Stimulated activated CD8-positive, alpha-beta memory T cell treated with anti-CD3 and anti-CD28 coated beads, Interleukin-15, amount 100 ng/mL, for 24 hours (primary cell): ENCODE measurements at places on chromosomes 7 and 10.

DNA sequence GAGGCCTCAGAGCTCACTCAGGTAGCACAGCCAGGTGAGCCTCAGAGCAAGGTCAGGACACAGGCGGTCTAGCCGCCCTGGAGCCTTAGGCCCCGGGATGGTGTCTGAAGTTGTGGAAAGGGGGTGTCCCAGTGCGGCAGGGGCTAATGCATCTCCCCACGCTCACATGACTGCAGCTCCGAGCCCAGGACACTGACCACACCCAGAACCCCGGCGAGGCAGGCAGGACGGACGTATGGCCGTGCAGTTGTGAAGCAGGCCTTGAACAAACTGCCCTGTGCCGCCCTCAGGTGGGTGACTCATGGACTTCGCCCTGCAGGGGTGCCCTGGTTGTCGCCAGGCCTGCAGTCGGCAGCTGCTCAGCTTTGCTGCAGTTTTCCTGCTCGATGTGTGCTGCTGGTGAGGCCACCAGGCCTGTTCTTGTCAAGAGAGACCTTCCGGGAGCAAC, 5.0 kb upstream of the PRKAR1B start:
- DNase-seq = no peak

DNA sequence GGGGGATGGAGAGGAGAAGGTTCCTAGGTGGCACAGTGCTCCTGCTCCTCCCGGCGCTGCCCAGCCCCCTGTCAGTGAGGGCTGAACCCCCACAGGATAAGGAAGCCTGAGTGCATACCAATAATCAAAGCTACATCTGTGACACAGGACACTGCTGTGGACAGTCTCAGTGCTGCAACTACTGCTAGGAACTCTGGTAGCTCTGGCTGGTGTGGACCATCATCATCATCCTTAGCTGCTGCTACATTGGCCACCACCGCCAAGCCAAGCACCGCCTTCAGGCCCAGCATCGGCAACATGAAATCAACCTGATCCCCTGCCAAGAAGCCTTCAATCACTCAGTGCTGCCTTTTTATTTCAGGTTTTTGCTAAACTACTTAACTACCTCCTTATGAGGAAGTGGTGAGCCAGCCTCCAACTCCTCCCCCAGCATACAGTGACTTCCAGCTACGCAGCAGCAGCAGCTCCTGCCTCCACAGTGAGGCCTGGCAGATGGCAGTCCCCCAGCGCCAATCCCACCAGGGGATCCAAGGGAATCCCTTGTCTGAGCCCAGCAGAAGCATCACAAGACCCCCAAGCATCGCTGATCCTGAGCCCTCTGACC, 32.1 kb upstream of the SLC26A4 start:
- no peak for DNase-seq

- DNase-seq = no peak
Observed at GRCh38 chr10:114758331-114758730, 63.2 kb upstream of the FHIP2A start.

DNA sequence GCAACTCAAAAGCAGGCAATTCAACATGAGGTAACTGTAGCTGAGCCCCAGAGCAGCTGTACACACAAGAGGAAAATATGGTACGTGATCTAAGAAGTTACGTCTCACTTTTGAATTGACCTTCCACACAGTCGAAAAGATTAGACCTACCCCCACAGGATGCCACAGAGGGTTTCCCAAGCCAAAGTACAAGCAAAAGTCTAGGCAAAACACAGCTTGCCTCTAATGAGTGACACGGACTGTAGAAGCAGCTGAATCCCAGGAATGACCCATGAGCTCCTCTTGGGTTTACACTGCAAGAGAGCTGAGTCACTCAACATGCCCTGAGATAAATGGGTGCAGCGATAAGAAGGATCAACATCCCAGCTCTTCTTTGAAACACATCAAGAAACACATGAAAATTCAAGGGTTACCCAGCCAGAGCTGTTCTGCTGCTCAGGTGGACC, 9.8 kb downstream of the CREB3L2 start:
- no peak for DNase-seq
